Tibial nerve (tissue), 4 donors: ENCODE measurements at places on chromosomes 12 and 14.

DNA sequence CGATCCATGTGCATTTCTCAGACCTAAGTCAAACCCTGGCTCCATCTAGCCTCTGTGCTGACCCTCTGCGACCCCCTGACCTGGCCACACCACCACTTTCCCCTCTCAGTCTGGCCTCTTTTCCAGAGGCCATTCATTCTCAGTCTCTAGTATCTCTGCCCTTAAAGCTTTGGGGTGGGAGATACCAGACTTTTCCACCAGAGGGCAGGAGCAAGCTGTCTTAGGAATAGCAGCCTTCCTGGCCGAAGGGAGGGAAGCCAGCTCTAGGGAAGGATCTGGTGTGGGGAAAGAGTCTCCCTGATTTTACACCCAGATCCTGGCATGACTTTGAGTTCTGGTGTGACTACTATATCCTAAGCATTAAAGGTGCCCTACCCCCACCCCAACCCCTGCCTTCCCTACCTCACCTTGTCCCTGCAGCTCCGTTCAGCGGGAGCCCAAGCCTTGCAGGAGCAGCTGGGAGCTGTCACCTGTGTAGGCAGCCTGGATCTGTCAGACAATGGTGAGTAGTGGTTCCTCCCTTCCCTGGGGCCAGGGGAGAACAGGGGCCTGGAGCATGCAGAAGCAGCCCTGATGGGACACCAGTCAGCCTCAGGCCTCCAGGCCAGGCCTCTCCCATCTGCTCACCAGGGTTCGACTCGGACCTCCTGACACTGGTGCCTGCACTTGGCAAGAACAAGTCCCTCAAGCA is 6.6 kb downstream of the CARMIL3 start:
- DNase-seq = peak; percentile 98

DNA sequence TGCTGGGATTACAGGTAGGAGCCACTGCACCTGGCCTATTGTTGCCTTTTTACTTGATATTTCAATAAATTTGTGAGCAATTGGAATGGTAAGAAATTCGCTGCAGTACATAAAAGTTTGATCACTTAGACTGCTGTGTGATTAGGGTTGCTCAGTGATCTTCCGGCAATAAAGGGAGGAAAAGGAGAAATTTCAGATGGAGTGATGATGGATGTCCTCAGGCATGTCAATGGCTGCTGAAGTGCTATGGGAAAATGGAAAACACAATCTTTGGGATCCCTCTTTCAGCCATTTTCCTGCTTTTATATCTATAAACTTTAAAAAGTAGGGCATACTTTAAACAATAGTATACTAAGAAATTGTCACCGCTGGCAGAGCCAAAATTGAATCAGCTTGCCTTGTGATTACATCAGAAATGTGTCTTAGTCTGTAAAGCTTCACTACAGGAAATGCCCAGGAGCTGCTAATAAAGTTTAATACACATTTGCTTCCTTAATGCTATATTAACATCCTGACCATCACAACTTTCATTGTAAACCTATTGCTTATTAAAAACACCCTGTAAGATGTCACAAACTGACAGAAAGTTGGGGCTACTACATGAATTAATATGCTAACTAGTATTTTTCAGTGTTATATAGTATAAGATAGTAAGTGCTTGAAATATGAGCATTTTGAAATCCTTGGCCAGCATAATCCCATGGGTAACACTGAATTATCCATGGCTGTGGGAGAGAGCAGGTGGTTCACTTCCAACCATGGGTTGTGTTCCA is 13.7 kb upstream of the FBXL14 start:
- DNase-seq = no peak

- no peak for DNase-seq
These were observed 7.7 kb downstream of the CSRP2 start for GRCh38 chr12:76871082-76871481.

GRCh38 chr12:117032593-117033381 is 66.4 kb downstream of the TESC start:
- DNase-seq = no peak

- DNase-seq = no peak
These were observed 2.0 kb downstream of the MYH7 start for GRCh38 chr14:23433457-23433856.

- peak; percentile 7 for DNase-seq
These were observed 20.4 kb downstream of the DLK1 start for GRCh38 chr14:100747021-100747586.

DNA sequence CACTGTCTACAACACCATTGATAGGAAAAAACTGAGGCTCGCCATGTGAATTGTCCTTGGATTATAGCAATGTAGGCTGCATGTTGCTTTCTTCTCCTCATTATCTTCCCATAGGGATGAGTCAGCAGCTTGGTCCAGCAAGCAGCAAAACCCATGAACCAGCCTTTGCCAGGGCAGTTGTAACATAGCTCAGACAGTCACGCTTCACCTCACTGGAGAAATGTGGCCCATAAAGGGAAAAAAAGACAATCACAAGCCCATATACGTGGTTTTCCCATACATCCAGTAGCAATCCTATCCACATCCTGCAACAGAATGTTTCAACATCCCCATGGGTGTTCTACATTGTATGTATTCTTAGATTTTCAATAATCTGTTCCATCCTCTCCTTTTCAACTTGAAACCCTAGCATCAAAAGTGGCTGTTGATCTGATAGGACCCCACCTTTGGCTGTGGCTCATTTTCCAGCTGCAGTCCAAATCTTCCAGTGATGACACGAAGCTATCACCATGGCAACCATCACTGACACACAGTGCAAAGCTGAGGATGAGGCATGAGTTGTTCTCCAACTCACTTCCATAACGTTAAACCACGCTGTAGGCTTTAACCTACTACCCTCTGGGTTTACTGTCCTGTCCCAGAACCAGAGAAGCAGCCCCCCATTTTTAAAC is 34.0 kb downstream of the GRIN2B start:
- no peak for DNase-seq

- no peak for DNase-seq
These were observed 5.0 kb downstream of the CREBL2 start for GRCh38 chr12:12616512-12617310.

- no peak for DNase-seq
These were observed 153.3 kb downstream of the NTF3 start for GRCh38 chr12:5585178-5585577.

DNA sequence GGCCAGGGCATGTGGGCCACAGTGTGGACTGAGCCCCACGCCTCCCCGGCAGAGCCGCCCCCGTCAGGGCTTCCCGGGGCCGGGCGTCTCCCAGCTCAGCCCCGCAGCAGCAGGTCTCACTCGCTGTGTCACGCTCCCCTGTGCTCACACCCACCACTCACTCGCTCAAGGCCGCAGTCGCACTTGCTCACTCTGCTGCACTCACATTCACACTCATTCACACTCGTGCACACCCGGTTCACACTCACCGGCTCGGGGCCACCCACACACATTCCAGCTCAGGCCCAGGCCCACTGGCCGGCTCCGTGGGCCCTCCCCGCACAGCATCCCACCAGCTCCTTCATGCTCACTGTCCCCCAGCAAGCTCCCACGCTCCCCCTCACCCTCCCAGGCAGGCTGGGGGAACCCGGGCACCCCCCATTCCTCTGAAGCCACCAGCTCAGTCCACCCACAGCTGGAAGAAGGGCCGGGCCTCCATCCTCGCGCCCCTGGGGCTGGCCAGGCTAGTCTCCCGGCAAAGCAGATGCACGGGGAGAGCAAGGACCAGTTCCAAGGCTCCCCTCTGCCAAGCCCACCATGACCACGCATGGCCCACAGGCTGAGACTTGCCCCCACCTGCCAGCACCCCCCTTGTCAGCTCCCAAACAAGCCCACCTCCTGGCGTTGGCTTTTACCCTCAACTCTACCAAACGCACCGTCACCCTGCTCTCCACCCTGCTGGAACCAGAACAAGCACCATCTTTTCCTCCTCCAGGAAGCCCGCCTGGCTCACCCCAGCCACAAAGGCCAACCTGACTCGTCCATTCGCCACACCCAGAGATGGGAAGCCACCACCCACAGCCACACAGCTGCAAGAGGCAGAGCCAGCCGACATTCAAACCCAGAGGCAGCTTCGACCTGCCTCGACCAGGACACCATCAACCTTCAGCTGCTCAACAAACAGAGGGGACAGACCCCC is 28.0 kb downstream of the NCOR2 start:
- no peak for DNase-seq

- no peak for DNase-seq
These were observed 9.4 kb downstream of the PSMB5 start for GRCh38 chr14:23025151-23025814.

- no peak for DNase-seq
These were observed 127.6 kb downstream of the FSCB start for GRCh38 chr14:44379292-44379977.

- no peak for DNase-seq
These were observed 70.7 kb downstream of the CDK17 start for GRCh38 chr12:96329545-96329944.

GRCh38 chr14:41824441-41824840 is 217.8 kb downstream of the LRFN5 start:
- no peak for DNase-seq

- DNase-seq = no peak
These were observed 302 bp downstream of the CCDC38 start for GRCh38 chr12:95942101-95942523.

GRCh38 chr12:50971946-50972345 is 19.6 kb downstream of the HIGD1C start:
- no peak for DNase-seq

DNA sequence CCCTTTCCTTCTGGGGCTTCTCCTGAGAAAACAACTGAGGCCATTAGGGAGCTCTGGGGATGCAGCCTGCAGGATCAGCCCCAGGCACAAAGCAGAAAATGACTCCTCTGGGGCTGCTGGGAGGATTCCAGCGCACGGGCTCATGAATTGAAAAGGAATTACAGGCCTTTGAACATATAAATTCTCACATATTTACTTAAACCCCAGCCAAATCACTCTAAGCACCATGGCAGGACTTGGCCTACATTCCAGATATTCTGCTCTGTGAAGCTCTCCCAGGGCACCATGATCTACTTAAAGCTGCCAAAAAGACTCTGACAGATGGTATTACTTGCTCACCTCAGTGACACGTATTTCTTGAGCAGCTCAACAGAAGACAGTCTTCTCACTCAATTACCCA is 87.2 kb downstream of the ZFC3H1 start:
- DNase-seq = no peak

GRCh38 chr14:68418174-68419118 is 374.4 kb downstream of the ZFP36L1 start:
- DNase-seq = no peak

GRCh38 chr12:121537814-121538698 is 42.8 kb downstream of the KDM2B start:
- no peak for DNase-seq

DNA sequence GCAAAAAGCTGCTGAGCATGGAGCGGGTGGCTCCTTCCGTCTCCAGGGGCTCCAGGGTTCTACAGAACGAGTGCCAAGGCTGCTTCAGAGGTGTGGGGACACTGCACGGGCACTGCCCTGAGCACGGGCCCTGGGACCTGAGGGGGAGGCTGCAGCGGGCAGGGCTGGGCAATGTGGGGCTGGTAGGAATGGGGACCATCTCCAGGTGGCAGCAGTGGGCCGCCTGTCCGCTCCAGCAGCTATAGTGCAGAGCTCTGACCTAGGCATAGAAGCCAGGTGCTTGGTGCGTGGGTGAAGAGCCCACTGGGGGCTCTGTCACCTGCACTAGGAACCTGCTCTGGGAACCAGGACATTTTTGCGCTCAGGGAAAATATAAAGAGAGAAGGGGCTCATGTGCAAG is 22.3 kb downstream of the HDAC7 start:
- no peak for DNase-seq

DNA sequence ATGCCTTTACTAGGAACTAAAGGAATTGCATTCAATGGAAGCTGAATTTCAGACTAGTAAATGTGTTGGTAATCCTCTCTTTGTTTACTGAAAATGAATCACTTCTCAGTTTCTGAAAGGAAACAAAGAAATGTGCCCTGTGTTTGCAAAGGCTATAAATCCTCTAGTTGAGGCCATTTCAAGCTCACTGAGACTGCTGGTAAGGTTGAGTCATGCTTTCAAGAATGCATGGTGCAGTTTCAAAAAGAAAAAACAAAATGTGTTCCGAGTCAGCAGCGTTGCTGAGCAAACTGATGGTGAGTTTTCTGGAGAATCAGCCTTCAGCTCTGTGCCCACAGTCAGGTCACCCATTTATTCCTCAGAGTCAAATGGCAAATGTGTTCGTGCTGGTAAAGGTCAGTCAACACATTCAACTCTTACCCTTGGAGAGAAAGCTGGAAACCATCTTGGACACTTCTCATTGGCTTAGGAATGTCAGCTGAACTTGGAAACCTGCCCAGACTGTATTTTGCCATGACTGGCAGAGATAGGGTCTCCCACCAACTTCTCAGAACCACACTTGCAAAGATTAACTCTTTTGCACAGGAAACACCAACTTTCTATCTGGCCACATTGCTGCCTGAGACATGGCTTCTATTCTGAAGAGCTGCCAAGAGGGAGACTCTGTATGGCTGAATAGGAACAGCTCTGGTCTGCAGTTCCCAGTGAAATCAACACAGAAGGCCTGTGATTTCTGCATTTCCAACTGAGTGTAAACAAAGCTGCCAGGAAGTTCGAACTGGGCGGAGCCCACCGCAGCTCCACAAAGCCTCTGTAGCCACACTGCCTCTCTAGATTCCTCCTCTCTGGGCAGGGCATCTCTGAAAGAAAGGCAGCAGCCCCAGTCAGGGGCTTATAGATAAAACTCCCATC is 484.4 kb downstream of the ATP23 start:
- DNase-seq = no peak

DNA sequence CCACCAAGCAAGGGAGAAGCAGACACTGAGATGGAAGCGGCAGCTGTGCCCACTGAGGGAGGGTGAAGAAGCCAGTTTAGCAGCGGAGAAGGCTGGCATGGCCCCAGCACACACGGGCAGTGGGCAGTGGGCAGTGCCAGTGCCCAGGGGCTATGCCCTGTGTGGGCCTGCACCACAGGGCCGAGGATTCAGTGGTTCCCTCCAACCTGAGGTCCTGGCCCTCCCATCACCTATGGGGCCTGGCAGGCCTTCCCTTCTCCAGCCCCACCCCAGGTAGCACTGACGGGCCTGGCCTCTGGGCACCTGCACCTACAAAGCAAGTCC is 81.1 kb downstream of the ITPK1 start:
- DNase-seq = no peak

- DNase-seq = no peak
These were observed 65.8 kb downstream of the GALNT16 start for GRCh38 chr14:69325646-69326265.

- no peak for DNase-seq
These were observed 85.9 kb upstream of the PDE3A start for GRCh38 chr12:20282401-20282800.

DNA sequence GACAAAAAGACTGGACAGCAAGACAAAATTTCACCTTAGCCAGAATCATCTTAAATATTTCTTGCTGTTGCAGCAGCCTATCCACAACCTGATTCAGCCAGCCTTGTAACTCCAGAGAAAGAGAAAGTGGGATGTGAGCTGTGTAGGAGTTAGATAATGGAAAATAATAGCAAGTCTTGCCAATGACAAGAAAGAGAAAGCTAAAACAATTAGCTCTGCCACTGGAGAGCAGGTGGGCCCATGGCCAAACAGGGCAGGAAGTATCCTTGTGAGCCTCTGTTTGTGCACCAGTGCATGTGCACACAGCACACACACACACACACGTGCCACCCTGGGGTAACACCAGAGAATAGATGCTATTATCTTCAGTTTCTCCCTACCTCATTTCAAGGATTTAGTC is 106.0 kb upstream of the CCDC196 start:
- no peak for DNase-seq
